ENCODE measurements at places on chromosomes 7 and 10.

DNA sequence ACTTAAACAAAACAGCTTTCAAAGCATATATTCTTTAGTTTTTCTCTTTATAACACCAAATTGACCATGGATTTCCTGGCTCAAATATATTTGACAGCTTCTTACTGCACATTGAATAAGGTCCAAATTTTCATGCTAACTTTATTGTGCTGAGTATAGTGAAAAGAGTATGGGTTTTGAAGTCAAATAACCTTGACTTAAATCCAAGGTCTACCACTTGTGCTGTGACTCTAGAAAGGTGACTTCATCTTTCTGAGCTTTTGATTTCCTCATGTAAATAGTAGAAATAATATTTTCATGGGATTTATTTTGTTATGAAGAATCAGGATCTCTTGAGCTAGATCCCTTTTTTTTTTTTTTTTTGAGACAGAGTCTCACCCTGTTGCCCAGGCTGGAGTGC, 139.4 kb upstream of the GPR22 start:
- DNase-seq = no peak

GRCh38 chr7:94556028-94556427, 46.4 kb downstream of the CASD1 start:
- no peak for DNase-seq

DNA sequence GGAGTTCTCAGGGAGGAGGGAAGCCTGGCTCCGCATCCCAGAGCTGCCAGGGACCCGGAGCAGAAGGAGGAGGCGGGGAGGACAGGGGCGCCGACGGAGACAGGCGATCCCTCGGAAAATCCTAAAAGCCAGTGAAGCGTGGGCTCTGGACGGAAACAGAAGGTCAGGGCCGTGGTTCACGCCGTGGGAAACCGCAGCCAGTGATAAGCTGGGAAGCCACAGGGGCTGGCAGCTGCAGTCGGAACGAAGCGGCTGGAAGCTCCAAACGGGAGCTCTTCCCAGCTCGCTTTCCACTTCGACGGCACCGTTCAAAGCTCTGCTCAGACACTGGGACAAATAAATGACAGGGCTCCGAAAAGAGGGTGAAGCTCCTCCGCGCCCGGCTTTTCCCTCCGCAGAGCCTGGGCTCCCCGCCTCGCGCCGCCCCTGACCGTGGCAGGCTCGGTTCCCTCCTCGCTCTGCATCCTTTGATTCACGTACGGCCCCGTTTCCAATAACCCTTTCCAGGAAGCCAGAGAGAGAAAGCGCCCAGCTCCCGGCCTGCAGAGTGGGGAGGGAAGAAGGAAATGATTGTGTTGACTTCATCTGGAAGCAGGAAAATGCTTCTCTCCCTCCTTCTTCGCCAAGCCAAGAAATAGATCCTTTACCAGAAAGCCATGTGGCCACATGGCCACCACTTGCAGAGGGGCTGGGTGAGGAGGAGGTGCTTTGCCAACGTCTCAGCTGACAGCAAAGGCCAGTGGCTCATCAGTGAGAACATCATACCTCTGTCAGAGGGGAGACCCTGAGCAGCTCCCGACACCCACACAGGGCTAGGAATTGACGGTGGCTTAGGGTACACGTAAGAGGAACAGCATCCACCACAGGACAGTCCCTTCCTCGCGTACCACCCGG, 57.4 kb downstream of the ADRB1 start:
- DNase-seq = peak; percentile 17

DNA sequence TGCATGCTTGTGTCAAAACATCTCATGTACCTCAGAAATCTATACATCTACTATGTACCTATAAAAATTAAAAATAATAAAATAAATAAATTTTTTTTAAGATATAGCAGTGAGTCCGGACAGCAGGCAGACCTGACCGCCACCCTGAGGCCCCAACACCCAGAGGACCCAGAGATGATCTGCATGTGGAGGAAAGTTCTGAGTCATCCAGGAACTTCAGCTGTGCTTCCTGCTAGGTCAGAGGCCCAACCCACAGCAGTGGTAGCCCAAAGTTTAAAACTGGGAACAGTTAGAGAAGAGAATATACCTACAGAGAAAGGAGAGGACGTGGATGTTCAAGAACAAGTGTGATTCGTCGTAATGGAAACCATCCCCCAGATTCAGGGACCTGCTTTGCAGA, 683.7 kb upstream of the NRP1 start:
- DNase-seq = peak; percentile 28

DNA sequence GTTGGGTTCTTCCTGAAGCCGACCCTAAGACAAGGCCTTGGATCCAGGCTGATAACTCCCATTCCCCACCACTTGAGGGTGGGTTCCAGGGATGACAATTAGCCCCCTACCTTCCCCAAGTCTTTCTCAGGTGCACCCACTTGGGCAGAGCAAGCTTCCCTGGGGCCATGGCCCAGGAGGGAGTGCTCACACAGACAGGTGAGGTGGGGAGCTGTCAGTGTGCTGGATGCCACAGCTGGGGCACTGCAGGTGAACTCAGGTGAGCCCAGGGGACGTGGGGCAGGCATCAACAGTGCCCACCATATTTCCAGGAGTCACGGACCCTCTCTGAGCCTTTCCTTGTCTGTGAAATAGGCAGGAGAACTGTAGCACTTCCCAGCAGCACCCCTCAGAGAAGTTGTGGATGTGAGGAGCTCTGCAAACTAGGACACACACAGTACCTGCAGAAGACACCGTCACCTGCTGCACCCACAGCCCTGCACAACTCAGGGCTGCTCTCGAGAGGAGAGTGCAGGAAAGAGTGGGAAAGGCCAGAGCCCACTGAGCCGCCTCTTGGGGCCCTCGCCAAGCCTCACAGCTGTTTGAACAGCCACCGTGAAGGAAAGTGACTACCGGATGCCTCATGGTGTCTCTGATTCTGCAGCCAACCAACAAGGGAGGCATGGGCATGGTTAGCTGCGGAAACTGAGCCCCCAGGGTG, 17.9 kb downstream of the SH3PXD2A start:
- no peak for DNase-seq

DNA sequence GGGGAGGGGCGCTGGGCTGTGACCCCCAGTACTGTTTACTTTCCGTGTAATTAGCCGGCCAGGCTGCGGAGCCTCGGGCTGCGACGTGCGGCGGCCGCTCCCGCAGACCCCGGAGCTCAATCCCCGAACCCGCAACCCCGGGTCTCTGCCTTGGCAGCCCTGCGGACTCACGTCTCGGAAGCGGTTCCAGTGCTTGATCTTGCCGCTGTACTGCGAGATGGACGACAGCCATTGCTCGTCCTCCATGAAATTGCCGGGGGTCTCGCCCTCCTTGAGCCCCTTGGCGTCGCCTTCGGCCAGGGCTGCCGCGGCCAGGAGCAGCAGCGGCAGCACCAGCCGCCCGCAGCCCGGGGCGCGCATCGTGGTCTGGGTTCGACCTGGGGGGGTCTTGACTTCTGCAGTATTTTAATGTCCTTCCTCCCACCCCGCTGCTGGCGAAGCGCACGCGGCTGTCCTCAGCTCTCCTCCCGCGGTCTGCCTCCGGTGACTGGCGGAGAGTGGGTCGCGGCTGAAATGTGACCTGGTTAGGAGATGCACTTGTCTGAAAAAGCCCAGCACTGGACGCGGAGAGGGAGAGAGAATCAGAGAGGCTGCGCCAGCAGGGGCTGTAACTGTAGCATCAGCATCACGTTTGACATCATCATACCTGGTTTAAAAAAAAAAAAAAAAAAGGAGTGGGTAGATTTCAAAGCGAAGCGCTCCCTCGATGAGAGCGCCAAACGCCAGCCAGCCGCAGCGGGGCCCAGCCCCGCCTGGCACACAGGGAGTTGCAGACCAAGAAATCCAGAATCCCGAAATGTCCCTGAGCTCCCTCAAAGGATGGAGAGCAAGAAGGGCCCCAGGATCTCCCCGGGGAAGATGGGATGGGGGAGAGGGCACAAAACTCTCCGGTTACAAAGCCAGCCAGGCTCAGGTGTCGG, at the start of gene SPOCK2:
Gene SPOCK2, minus strand, starts transcription at position 583 of the 920 bp plus-strand sequence. Its CDS starts 223 bp downstream, at position 360.
- DNase-seq = no peak

DNA sequence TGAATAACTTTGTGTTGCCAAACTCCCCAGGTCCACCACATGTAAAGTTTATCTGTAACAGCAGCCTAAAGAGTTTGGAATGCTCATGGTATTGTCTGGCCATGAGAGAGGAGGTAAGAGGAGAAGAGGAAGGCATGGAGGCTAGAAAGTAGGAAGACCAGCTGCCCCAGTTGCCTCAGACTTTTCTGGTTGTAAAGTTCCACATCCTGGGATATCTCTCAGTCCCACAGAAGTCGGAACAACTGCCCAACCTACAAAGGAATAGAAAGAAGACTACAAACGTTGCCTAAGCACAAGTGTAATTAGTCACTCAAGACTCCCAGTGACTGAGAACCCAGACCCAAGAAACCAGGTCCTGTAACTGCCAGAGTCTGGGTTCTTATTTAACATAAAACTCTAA, 47.3 kb downstream of the CREB3L2 start:
- DNase-seq = peak; percentile 56

- no peak for DNase-seq
Observed at GRCh38 chr7:22962775-22963350, 51.1 kb downstream of the HYCC1 start.

GRCh38 chr10:129764011-129764900, 199.8 kb downstream of the EBF3 start:
- no peak for DNase-seq

DNA sequence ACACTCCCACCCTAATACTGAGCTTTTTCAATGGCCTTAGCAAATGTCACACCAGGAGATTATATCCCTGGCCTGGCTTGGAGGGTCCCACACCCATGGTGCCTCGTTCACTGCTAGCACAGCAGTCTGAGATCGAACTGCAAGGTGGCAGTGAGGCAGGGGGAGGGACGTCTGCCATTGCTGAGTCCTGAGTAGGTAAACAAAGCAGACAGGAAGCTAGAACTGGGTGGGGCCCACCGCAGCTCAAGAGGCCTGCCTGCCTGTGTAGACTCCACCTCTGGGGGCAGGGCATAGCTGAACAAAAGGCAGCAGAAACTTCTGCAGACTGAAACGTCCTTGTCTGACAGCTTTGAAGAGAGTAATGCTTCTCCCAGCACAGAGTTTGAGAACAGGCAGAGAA, 338.9 kb upstream of the MBL2 start:
- no peak for DNase-seq

- peak; percentile 59 for DNase-seq
Observed at GRCh38 chr10:67884842-67885670, 600 bp downstream of the SIRT1 start.

DNA sequence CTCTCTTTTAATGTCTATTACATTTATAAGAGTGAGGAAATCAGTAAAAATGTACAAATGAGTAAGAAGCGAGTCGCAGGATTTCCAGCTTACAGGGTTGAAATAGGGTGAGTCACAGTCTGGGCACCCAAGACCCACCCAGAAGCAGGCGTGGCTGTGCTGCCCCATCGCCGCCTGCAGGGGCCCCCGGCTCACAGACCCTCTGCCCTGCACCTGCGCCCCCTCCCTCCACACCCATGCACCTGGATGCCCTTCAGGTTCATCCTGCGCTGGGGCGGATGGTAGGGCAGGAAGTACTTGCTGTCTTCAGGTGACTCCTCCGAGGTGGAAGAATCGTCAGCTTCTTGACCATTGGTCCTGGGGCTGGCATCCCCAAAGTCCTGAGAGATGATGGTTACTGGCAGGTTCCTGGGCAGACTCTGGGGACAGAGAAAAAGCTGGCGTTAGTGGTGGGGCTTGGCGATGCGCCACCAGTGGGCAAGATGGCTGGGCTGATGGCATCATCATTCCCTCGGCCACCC, 90.2 kb upstream of the GNA12 start:
- DNase-seq = peak; percentile 90

DNA sequence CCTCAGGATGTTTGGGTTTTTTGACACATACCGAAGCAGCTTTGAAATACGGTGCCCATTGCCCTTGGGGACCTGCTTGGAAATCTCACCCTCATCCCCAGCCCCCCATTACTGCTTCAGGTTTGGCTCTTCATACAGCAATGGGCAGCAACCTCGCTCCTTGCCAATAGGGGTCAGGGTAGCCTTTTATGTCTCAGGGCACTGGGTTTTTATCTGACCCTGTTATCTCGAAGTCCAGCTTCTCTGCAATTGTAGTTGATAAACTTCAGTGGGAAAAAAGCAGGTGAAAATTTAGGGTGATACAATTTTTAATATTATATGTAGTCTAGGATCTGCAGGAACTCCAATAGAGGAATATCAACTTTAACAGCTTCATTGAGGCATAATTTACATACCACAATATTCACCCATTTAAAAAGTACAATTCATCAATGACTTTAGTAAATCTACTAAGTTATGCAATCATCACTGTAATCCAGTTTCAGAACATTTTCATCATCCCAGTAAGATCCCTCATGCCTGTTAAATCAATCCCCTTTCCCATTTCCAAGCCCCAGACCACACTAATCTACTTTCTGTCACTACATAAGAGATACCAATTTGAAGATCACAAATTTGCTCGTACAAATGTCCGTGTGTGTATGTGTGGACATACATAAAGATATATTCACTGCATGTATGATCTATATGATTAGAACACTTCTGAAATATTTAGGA, 386.2 kb downstream of the KCNMA1 start:
- DNase-seq = peak; percentile 63

- no peak for DNase-seq
Observed at GRCh38 chr7:38839851-38840250, 69.1 kb downstream of the VPS41 start.

- DNase-seq = peak; percentile 66
Observed at GRCh38 chr7:135558337-135558767, 635 bp downstream of the NUP205 start.

DNA sequence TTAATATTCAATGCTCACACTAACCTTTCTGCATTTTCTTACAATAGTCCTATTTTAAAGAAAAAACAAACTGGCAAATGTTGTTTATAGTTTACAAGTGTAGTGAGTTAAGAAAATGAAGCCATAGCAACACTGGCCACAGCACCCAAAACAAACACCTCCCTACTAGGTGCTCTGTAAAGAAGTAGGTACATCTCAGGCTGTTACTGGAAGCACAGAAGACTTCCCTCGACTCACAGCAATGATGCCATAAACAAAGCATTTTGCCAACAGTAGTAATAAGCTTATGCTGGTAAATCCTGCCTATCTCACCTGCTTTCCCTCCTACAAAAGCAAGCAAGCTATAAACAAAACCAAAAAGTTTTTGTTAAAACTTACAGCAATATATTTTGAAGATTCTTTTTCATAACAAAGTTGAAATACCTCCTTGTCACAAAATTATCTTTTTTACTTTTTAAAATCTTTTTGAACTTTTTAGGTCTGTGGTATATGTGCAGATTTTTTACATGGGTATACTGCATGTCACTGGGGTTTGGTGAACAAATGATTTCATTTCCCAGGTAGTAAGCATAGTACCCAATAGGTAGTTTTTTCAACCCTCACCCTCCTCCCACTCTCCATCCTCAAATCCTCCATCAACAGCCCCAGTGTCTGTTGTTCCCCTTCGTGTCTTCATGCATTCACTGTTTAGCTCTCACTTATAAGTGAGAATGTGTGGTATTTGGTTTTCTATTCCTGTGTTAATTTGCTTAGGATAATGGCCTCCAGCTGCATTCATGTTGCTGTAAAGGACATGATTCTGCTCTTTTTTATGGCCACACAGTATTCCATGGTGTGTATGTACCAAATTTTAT, 28.4 kb downstream of the COA1 start:
- DNase-seq = no peak

- DNase-seq = no peak
Observed at GRCh38 chr10:132904814-132905649, 37.3 kb downstream of the CFAP46 start.

GRCh38 chr7:120170834-120171233, 102.1 kb upstream of the KCND2 start:
- DNase-seq = peak; percentile 66

- no peak for DNase-seq
Observed at GRCh38 chr7:34772296-34772938, 114.4 kb downstream of the NPSR1 start.

Data from fibroblast of mammary gland (primary cell).